ENCODE measurements at places on chromosomes 3 and 15.

GRCh38 chr3:12470111-12470510 is 14.2 kb upstream of the TSEN2 start:
- no peak for DNase-seq

GRCh38 chr3:179933080-179933479 is 103.7 kb downstream of the PEX5L start:
- DNase-seq = no peak

GRCh38 chr3:35663471-35663870 is 24.1 kb downstream of the ARPP21 start:
- no peak for DNase-seq

GRCh38 chr3:98073486-98073885 is 13.5 kb upstream of the OR5AC2 start:
- no peak for DNase-seq

DNA sequence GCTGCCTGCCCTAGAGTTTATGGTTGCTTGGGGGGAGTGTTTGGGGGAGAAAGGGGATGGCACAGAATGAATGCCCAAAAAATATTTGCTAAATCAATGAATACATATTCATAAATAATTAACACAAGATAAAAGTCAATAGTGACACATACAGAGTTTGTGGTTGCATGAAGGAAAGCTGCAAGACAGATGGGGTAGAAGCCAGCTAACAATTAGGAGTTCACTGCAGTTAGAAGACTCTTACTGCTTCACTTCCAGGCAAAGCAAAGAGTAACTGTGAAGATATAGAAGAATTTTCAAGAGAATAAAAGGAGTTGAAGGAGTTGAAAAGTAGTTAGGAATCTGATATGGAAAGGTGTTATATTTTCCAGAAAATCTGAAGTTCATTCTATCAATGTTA is 72.4 kb downstream of the ZNF280D start:
- no peak for DNase-seq

DNA sequence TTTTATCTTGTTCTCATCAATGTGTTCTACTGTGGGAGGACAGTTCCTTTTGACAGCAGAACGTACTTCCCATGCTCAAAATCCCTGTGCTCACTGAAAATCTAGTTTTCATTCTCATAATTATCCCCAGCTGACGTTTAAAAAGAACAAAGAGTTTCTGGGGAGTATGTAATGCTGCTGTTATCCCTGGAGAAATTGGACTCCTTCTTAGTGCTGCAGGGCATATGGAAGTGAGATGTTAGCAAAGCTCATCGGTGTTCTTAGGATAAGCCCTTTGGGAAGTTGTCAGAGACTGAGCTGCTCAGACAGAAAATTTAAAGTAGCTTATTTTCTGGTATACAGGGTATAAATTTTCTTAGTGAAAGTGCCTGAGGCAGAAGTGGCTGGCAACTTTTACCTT is 66.5 kb downstream of the CDAN1 start:
- no peak for DNase-seq

DNA sequence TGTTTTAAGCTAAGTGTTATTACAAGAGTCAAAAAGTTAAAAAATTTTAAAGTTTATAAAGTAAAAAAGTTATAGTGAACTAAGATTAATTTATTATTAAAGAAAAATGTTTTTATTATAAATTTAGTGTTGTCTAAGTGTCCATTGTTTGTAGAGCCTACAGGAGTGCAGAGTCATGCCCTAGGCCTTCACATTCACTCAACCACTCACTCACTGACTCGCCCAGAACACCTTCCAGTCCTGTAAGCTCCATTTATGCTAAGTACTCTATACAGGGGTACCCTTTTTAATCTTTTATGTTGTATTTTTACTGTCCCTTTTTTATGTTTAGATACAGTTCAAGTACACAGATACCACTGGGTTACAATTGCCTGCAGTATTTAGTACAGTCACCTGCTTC is 37.2 kb downstream of the EEFSEC start:
- no peak for DNase-seq

DNA sequence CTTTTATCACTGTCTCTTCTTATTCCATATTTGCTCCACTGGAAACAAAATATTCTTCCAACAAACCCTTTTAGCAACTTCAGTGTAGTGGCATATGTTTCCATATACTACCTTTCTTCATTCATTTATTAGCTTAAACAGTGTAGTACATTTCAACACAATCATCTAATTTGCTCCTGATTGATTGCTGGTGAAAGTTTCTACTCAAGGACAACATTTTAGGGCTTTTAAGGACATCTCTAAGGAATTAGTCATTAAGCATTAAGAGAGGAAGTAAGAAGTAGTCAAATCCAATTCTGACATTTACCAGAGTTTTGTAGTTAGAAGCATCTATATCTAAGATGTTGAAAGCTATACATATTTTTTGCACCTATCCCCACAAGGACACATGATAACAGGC is 55.8 kb downstream of the RSRC1 start:
- DNase-seq = no peak

GRCh38 chr3:71052716-71053115 is 530.8 kb downstream of the FOXP1 start:
- no peak for DNase-seq

DNA sequence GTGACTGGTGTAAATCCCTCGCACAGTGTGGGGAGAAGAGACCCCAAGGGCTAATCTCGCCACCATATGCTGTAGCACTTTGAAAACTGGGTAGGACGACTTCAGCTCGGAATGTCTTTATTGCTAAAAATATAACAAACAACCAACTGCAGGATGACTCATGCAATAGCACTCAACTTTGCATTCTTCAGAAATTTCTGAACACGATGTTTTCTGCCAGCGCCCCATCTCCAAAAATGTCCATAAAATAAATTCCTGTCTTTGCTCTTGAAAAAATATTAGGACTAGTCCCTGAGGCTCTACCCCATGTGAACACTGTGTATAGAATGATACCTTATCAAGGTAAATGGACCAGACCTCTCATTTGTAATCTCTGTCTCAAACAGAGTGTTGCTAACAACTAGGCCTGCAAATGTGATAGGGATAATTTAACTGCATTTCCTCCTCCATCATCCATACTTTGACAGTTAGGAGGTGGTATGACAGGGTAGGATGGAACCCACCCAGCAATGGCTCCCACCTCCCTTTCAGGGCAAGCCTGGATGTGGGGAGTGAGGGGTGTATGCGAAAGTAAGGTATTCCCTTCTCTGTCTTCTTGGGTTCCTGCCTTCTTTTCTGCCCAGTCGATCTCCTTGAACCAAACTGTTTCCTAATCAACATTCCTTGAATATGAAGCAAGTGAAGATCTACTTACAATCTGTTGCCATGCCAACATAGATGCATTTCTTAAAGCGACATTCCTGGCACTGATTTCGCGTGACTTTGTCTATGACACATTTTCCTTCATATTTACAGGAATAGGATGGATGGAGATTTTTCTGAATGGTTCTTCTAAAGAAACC is 201.1 kb downstream of the NR1D2 start:
- DNase-seq = no peak

DNA sequence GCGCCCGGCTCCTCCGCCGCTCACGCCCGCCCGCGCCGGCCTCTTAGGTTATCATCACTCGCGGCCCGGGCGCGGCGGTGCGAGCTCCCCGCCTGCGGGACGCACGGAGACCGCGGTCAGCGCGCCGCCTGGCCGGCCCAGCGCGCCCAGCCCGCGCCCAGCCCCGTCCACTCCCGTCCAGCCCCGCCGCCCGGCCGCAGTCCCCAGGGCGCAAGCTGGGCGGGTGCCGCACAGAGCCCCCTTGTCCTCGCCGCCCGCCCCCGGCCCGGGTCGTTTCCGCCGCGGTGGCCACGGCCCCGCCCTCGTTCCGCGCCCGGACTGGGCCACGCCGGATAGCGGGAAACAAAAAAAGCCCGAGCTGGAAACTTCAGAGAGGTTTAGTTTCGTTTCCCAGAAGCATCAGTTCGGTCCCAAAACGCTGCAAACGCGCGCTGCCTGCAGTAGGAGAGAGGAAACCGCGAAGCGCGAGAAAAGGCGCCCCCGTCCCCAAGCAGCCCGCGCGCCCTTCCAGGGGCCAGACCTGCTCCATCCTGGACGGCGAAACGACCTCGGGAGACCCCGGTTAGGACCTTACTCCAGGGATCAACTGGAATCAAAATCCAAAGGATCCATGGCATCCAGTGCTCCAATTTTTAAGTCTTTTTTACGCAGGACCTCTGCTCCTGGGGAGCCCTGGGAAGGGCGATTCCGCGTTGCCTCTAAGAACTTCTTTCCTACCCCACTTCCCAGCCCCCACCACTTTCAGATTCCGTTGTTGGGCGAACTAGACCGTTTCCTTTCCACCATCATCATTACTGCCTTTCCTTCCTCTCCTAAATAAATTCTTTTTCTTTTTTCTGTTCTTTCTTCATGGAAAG is at the start of gene ATP10A:
Gene ATP10A (minus strand): TSS at position 217 of the 857 bp plus-strand sequence. CDS start 231 bp downstream, outside the sequence.
- DNase-seq = peak; percentile 57

- DNase-seq = no peak
Observed at GRCh38 chr3:87186608-87187159, 40.4 kb upstream of the CHMP2B start.

GRCh38 chr3:2822611-2823010 is 287.6 kb downstream of the IL5RA start:
- no peak for DNase-seq

DNA sequence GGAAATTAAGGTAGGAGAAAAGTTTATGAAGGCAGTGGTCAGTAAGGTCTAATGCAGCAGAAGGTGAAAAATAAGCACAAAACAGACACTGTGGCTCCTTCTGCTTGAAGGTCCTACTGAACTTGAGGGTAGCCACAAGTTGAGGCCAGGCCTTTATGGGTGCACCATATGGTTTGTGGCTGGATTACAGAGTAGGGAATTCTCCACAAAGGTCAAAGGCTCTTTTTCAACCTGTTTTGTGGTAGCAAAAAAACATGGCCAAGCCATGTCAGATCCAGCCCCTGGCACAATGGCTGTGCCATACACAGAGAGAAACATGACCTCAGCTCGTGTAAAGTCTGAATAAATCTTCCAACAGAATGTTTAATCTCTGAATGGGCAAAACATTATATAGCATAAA is 214.0 kb downstream of the SATB1 start:
- DNase-seq = no peak

DNA sequence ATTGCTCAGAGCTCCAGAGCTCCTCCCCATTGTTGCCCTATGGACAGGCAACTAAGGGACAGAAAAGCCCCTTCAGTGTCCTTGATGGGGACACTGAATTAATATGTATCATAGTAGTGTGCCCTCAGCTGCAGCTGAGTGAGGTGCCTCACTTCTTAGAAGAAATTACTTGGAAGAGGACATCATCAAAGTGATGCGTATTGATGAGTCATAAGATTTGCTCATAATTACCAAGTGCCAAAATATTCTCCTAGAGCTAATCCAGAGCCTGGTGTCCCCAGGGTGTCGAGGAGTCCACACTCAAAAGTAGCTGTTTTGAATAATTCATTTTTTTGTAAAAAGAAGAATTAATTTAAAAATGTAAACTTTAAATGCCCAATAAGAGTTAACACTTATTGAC is 200.7 kb upstream of the SEMA6D start:
- DNase-seq = no peak
